ENCODE measurements at places on chromosomes 12 and 14.
A peak's percentile ranks its signal among the peaks of the same experiment; 100 is the strongest.

GRCh38 chr14:37791384-37792036 lies 196.1 kb downstream of the TTC6 start:
- DNase-seq, result no peak

DNA sequence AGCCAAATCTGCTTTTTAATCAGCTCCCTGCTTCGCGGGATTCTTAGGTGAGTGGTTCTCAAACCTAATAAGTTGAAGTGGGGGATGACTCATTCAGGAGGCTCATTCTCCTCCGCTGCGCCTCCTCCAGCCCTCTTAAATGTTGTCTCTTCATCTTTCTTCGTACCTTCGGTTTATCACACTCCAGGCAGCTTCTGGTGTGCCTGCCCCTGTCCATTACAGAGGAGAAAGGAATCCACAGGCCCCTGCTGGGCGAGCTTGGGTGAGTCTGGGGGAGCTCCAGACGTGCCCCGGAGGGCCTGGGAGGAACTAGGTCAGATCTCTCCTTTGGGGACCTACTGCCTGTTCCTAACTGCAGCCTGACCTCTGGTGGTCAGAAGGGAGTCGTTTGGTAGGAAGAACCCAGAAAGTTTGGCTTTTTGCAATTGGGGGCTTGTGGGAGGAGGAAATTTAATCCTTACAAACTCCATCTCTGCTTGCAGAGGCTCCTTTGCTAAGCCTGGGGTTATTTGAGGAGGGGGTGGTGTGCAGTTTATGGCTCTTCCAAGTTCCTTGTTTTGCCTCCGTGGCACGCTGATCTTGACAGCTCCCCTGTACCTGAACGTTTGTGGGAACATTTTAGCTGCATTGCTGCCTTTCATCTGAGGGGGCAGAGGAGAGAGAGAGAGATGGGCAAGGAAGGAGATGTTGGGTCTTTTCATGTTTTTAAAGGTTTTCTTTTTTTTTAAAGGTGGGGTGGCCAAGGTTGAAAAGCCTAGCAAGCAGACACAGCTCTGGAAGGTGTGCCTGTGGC lies 84.1 kb upstream of the GNG2 start:
- DNase-seq, result peak; percentile 53

DNA sequence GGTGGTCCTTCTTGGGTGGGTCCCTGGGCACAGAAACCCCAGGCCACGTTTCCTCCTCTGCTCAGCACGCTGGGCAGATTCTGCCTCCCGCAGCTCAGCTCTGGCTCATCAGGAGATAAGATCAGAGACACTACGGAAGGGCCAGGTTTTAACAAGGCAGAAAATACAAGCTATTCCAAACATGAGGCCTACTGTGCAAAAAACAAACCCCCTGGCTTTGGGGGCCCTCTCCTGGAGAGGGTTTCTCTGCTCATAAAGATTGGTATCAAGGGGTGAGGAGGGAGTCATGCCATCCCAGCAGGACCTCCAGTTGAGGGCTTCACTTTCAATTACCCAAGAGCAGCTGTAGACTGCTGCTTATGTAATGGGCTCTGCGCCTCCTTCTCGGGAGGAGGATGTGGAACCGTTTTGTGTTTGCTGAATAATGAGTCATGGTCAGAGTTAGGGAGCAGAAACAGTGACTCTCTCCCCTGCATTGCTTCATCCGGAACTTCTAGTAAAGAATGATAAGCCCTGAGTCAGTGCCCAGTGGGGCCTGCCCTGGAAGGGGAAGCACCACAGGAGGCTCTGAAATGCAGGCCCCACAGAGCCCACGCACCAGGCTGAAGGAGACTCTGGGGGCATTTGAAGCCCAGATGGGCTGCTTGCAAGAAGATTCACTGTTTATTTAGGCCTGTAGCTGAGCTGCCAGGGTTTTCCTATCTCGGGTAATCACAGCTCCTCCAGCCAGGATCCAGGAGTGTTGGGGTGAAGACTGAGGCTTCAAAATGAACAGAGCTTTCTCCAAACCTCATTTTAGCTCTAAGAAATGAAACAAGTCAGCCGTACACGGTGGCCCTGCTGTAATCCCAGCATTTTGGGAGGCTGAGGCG lies 79.3 kb downstream of the SSPN start:
- DNase-seq, result peak; percentile 43

GRCh38 chr14:44910821-44911220 lies 50.9 kb downstream of the KLHL28 start:
- no peak for DNase-seq

DNA sequence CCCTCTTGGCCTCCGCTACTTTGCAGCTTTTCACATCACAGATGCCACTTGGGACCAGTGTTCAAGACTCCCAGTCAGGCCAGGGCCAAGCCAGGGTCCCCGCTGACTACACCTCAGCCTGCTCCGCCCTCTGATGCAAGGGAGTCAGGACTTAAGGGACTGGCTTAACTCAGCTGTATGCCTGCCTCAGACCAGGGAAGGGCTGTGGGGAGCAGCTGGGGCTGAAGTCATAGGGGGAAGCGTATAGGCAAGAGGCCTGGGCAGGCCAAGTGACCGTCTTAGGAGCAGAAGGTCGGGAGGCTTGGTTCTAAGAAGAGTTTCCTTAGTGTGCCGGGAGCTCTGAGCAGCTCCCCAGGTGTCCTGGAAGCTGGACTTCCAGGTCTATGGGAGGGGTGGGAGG lies 21.9 kb downstream of the KDM2B start:
- no peak for DNase-seq

DNA sequence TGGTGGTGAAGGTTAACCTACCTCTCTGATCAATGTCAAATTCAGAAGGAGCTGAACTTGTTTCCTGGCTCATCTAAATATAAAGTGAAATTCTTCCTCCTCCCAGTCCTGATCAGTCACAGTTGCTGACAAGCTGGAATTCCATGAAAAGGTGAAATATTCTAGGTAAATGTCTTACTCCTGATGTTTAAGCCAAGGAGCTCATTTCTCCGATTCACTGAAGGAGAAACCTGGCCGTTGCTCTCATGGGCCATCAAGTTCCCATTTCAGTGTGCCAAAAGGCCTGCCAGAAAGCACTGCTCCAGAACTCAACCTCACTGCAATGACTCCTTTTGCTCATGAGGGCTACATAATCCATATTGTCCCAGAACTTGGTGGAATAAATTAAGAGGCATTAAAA lies 707.5 kb downstream of the GALC start:
- DNase-seq, result no peak

DNA sequence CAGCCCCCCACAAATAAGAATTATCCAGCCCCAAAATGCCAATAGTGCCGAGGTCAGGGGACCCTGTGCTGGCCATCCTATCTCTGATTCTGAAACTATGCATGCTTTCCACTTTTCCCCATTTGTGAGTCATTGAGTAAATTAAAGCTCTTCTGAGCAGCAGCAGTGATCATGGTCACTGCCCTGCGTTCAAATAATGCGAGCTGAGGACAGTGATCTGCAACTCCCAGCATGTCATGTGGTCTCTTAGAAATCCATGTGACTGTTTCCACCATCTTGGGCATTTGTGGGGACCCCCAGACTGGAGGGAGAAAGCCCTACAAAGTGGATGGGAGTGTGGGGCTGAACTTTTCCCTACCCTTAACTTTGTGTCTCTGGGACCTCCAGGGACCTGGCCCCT lies 53.8 kb downstream of the C14orf132 start:
- DNase-seq, result no peak

DNA sequence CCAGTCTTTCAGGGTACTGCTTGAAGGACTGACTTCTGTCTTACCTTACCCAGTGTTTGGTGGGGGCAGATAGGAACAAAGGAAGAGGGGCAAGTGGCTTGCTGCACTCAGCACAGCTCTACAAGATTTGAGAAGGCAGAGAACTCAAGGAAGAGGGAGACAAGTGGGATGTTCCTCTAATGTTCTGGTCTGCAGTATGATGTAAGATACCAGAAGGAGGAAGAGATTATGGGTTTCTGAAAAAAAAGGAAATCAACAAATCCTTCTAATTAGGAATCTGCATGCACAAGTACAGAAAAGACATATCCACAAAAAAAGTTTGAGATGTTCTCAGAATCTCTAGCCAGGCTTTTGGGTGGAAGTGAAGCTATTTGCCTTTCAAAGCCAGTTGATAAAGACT lies 37.1 kb downstream of the USP15 start:
- DNase-seq, result no peak

DNA sequence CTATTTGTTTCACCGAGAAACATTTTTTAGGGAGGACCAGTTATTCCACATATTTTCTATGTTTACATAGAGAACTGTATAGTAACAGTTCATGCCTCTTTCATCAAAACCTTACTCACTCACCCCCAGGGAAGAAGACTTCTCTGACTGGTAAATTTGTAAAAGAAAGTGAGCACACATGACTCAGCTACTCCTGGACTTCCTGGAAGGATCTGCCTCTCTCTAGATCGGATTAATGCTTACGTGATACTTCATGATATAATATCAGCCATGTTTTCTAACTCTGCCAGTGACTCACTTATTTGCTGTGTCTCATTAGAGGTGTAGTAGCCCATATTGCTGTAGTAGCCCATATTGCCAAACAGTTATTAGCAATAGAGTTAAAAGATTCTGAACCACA lies 494.3 kb upstream of the ATXN7L3B start:
- DNase-seq, result no peak

Data from activated T-cell treated with anti-CD3 and anti-CD28 coated beads, Interleukin-2, amount 50 U/mL, for 24 hours (primary cell).